ENCODE measurements at places on chromosomes 2 and 18. TPM values are rescaled to one million over a fixed set of nuclear protein-coding genes. Genes with fewer than 3 reads are reported as not detected.
A peak's percentile ranks its signal among the peaks of the same experiment; 100 is the strongest.

GRCh38 chr2:35501076-35501475, 854.5 kb upstream of the CRIM1 start:
- no peak overlapping the region for H3K27ac ChIP-seq
- H3K4me3 ChIP-seq: no peak overlapping the region
- no peaks in the 10 kb centered on the region for H3K4me1 ChIP-seq
- no peak for DNase-seq
- H3K27me3 ChIP-seq: no peaks in the 10 kb centered on the region
- H3K36me3 ChIP-seq: no peaks in the 10 kb centered on the region

GRCh38 chr2:79862756-79863155, 349.9 kb downstream of the CTNNA2 start:
- no peak overlapping the region for H3K27ac ChIP-seq
- H3K27me3 ChIP-seq: no peaks in the 10 kb centered on the region
- H3K36me3 ChIP-seq: no peaks in the 10 kb centered on the region
- no peak overlapping the region for H3K4me3 ChIP-seq

GRCh38 chr2:104863146-104863467, 9.2 kb downstream of the POU3F3 start:
- no peak for DNase-seq
- no peaks in the 10 kb centered on the region for H3K36me3 ChIP-seq
- H3K4me3 ChIP-seq: no peak overlapping the region
- H3K27ac ChIP-seq: no peak overlapping the region
- peaks cover 89% of the 10 kb centered on the region for H3K27me3 ChIP-seq

DNA sequence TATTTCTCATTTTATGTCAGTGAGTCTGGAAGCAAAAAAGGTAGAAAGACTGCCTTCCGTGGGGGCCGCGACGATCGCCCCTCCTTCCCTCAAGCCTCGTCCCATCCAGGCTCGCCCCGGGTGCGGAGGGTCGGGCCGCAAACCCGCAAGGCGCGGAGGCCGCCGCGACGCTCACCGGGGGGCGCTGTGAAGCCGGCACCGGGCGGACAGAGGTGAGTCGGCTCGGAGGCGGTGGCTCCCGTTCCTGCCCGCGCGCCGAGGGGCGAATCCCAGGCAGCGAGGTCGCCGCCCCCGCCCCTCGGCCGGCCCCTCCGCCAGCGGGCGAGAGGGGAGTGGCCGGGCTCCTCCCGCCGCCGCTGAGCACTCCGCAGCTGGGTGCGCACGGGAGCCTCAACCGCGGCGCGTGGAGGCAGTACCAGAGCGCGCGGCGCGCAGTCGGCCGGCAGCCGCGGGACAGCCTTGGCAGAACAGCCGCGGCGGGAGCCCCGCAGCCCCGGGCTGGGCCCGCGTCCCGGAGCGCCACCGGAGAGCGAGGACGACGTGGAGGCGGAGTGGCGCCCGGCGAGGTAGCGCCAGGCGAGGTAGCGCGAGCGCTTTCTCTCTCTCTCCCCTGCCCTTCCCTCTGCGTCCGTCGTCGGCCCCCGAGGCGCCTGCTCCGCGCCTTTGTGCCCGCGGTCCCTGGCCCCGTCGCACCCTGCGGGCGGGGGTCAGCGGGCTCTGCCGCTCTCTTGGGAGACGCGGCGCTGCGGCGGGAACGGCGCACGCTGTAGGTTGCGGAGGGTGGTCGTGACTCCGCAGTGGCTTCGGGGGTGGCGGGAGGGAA, at the start of gene MYO1B:
TSS of gene MYO1B (plus strand) at position 359 of the 823 bp plus-strand sequence. CDS start 31,492 bp downstream, outside the sequence.
- DNase-seq: peak; percentile 81
- peak within 1 kb of the TSS; percentile 89 for H3K4me3 ChIP-seq
- peaks cover 56% of the 10 kb centered on the region for H3K4me1 ChIP-seq
- H3K36me3 ChIP-seq: no peaks in the 10 kb centered on the region
- H3K27me3 ChIP-seq: no peaks in the 10 kb centered on the region
- peak within 1 kb of the TSS; percentile 86 for H3K27ac ChIP-seq

DNA sequence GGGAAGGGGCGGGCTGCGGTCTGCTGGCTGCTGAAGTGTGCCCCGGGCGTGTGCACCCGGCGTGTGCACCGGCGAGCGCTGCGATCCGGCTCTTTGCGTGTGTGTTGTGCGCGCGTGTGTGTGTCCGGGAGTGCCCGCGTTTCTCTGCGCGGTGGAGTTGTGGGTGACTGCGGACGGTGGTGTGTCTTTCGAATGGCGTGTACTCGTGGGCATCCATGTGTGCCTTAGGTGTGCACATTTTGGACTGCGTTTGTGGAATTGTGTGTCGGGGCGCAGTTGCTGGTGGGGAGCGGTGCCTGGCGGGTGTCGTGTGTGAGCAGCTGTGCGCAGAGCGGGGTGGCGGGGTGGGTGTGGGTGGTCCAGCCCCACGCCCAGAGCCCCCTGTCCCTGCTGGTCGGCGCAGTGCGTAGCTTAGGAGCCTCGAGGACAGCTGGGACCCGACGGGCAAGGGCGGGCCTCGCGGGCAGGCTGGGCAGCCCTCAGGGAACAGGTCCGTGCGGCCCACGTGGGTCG, 533 bp downstream of the HPCAL1 start:
- H3K27me3 ChIP-seq: no peaks in the 10 kb centered on the region
- peak overlapping the region; percentile 37 for H3K27ac ChIP-seq
- DNase-seq: no peak

Gene CLEC4F
- 0.12 TPM for polyA plus RNA-seq

GRCh38 chr2:25362434-25363145, 20.9 kb upstream of the DNMT3A start:
- H3K4me1 ChIP-seq: peaks cover 14% of the 10 kb centered on the region
- DNase-seq: no peak
- peak overlapping the region; percentile 42 for H3K4me3 ChIP-seq
- no peaks in the 10 kb centered on the region for H3K36me3 ChIP-seq
- peaks cover 5% of the 10 kb centered on the region for H3K27me3 ChIP-seq

DNA sequence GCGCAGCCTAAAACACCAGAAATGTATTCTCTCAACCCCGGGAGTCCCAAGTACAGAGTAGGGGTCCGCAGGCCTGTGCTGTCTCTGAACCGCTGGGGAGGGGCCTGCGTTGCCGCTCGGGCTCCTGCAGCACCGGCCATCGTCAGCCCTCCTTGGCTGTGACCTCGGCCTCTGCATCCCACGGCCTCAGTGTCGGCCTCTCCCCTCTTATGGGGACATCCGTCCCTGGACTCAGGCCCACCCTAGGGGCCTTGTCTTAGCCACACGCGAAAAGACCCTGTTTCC, 50.5 kb downstream of the KCNG2 start:
- H3K27me3 ChIP-seq: peaks cover 15% of the 10 kb centered on the region
- H3K4me1 ChIP-seq: peaks cover 24% of the 10 kb centered on the region
- H3K36me3 ChIP-seq: no peaks in the 10 kb centered on the region
- H3K4me3 ChIP-seq: no peak overlapping the region

GRCh38 chr2:184620367-184620766, 22.0 kb downstream of the ZNF804A start:
- H3K27ac ChIP-seq: no peak overlapping the region
- no peaks in the 10 kb centered on the region for H3K36me3 ChIP-seq
- H3K4me3 ChIP-seq: no peak overlapping the region
- no peaks in the 10 kb centered on the region for H3K4me1 ChIP-seq
- no peaks in the 10 kb centered on the region for H3K27me3 ChIP-seq
- no peak for DNase-seq

Gene PIKFYVE
- 15.8 TPM for polyA plus RNA-seq

DNA sequence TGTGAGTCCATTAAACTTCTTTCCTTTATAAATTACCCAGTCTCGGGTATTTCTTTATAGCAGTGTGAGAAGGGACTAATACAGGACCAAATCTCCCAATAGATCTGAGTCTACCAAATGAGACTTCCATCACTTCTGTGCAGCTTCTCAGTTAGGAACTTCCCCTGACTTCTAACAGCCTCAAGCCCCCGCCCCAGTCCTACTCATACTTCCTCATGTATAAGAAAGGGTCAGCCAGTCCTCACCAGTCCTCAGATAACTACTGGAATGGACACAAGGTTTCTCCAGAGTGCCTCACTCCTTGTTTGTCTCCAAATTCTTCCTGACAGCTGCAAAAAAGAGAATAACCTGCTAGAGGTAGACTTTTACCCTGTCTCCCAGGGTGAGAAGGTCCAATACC, 19.5 kb downstream of the TTC32 start:
- H3K36me3 ChIP-seq: no peaks in the 10 kb centered on the region
- no peaks in the 10 kb centered on the region for H3K4me1 ChIP-seq
- H3K27ac ChIP-seq: no peak overlapping the region

- no peaks in the 10 kb centered on the region for H3K27me3 ChIP-seq
- no peak overlapping the region for H3K4me3 ChIP-seq
- H3K27ac ChIP-seq: no peak overlapping the region
- no peaks in the 10 kb centered on the region for H3K4me1 ChIP-seq
These were observed 103.1 kb downstream of the CCDC85A start for GRCh38 chr2:56286936-56287335.

Gene RBFA
- 31.7 TPM for polyA plus RNA-seq

- no peak overlapping the region for H3K4me3 ChIP-seq
- no peak overlapping the region for H3K27ac ChIP-seq
- H3K36me3 ChIP-seq: no peaks in the 10 kb centered on the region
- peaks cover 33% of the 10 kb centered on the region for H3K4me1 ChIP-seq
- DNase-seq: no peak
These were observed 312.3 kb downstream of the PRKCE start for GRCh38 chr2:45963816-45964215.

DNA sequence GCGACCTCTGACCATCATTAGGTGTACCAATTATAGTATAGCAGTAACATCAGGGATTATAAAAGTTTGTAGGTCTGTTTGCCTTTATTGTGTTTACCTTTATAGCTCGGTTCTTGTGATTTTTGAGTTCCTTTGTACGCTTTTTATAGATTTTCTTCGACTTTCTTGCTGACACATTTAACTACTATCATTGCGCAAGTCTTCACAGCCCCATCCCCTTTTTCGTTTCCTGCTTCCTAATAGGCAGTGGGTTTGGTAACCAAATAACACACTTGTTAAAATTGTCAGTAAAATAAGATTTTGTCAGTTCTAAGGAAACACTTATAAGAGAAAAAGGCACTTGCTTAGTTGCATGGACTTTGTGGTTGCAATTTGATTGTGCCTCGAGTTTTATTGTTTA, 541.5 kb downstream of the LRP1B start:
- no peaks in the 10 kb centered on the region for H3K27me3 ChIP-seq
- no peak overlapping the region for H3K4me3 ChIP-seq
- no peak overlapping the region for H3K27ac ChIP-seq
- no peaks in the 10 kb centered on the region for H3K4me1 ChIP-seq
- DNase-seq: no peak

DNA sequence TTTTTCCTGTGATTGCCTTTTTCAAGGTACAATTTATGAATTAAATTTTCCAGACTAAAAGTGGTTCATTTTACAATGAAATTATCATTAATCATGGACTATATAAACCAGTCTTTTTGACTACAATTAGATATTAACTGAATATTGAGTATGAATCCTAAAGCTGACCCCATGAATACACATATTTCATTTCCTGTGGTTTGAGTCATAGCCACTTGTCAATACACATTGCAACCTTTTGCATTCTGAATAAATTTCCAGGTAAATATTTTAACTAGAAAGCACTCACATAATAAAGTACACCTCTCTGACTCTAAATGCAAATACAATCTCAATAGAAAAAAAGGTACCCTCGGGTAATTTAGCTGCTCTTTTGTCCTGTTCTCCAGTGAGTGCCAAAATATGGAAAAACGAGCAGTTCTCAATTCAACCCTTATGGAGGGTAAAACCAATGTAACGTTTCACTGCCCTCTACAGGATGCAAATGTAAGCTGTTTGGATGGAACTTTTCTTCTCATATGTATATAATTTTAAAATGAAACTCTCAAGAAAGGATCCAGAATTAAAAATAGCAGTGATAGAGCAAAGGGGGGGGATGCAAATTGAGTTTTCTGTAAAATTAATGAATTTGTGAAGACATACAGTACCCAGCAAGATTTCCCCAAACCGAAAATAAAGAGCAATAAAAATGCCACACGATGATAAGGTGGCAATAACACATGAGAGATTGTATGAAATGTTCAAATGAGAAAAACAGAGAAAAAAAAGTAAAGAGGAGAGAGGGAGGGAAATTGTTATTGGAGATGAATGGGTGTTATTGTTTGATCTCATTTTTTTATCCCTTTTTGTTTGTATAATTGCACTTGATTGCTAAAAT, 1795.7 kb upstream of the PIK3C3 start:
- peak; percentile 35 for DNase-seq
- no peaks in the 10 kb centered on the region for H3K36me3 ChIP-seq
- H3K4me3 ChIP-seq: no peak overlapping the region
- H3K27me3 ChIP-seq: no peaks in the 10 kb centered on the region
- H3K4me1 ChIP-seq: no peaks in the 10 kb centered on the region

Gene CDK15
- polyA plus RNA-seq: not detected

DNA sequence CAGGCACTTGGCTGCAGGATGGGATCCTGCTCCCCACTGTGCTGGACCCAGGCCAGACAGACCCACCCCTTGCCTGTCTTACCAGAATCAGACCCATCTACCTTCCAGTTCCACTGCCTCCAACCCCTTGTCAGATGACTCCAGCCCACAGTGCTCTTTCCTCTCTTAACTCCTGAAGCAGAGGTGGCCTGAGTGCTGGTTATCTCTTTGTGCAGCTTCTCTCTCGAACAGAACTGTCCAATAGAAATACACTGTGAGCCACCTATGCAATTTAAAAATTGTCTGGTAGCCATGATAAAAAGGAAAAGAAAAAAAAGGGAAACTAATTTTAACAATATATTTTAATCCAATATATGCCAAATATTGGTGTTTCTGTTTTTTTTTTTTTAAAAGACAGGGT, 160.2 kb upstream of the SMAD2 start:
- no peaks in the 10 kb centered on the region for H3K36me3 ChIP-seq
- H3K4me1 ChIP-seq: no peaks in the 10 kb centered on the region
- DNase-seq: no peak

- H3K27me3 ChIP-seq: no peaks in the 10 kb centered on the region
These were observed 339.7 kb upstream of the SLC14A2 start for GRCh38 chr18:45275367-45276113.

Measured in HepG2 (cell line).